ENCODE measurements at places on chromosomes 12 and 14.

- peak; percentile 73 for DNase-seq
Measured at GRCh38 chr14:99272899-99273765, 1.1 kb upstream of the BCL11B start.

DNA sequence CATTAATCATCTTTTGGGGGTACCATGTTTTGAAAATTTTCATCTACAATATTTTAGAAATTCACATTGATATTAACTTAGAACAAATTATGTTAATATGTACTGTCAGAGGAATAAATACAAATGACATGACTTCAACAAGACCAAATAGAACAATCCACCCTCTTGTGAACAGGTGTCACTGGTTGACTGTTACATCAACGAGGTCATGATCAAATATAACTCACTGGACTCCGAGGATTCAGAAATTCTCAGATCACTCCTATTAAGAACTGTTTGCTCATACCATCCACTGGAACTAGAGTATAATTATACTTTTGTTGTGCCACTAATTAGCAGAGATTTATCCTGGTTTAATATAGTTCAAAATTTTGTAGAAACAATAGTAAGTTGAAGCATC, 318.8 kb downstream of the PRKD1 start:
- DNase-seq, result no peak

DNA sequence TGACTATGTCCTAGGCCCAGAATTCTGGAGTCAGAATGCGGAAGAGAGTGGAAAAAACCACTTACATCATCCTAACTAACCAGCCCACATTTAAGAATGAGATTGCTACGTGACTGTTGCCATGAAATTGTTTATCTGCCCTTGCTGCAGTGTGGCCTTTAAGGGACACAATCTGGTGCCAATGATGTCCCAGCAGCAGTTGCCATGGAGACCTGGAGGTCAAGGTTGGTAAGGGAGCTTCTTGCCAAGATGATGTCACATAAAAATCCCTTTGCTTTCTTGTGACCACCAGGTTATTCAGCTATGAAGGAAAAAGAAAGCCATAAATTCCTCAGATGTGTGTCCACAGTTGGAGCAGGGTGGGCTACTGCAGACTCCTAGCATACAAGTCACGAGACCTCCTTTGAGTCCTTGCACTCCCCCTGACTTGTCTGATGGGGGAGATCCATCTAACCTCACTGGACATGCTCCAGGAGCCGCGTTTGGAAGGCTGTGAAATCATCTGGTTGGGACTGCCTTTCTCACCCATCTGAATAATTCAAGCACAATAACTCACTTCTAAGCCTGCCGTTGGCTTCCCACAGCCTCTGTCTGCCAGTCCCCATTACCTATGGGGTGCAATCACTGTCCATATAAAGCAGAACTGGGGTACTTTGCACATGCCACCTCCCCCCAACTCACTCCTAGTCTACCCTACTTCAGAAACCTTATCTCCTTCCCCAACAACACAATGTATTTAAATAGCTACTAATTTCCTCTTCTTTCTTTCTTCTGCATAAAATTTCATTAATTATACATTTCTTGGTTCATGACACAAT, 165.6 kb downstream of the ZFP36L1 start:
- no peak for DNase-seq

GRCh38 chr14:23357261-23357660, 4.6 kb upstream of the SLC22A17 start:
- no peak for DNase-seq

DNA sequence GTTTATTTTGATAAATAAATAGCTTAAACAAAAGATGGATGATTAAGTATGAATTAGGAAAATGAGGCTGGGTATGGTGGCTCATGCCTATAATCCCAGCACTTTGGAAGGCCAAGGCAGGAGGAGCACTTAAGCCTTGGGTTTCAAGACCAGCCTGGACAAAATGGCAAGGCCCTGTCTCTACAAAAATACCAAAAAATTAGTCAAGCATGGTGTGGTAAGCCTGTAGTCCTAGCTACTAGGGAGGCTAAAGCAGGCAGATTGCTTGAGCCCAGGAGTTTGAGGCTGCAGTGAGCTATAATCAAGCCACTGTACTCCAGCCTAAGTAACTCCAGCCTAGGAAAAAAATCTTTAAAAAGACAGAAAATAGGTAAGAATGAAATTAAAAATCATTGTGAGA, 96.0 kb downstream of the BCL2L14 start:
- DNase-seq, result no peak

- DNase-seq, result no peak
Measured at GRCh38 chr12:81086342-81086741, 8.5 kb downstream of the ACSS3 start.

GRCh38 chr14:36617824-36618223, 35.4 kb upstream of the NKX2-8 start:
- peak; percentile 38 for DNase-seq

DNA sequence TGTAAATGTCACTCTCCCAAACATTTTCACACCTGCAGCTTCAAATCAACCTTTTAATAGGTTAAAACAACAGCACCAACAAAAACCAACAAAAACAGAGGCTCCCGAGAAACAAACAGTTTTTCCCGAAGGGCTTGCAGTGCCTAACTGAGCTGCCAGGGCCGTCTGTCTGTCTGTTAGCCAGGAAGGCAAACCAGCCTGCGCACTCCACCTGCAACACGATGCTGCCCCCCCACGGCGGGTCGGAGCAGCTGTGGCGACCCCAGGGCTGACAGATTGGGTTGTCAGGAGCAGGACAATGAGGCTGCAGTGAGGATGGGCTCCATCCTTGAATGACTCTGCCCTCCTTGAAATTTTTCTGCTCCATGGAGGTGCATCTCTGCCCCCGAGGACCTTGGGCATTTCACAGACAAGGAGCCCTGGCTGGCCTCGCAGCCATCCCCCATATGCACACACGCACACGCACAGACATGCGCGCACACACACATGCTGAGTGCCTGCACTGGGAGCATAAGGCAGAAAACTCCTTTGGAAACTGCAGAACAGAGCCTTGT, 2.6 kb downstream of the RTL1 start:
- peak; percentile 80 for DNase-seq

DNA sequence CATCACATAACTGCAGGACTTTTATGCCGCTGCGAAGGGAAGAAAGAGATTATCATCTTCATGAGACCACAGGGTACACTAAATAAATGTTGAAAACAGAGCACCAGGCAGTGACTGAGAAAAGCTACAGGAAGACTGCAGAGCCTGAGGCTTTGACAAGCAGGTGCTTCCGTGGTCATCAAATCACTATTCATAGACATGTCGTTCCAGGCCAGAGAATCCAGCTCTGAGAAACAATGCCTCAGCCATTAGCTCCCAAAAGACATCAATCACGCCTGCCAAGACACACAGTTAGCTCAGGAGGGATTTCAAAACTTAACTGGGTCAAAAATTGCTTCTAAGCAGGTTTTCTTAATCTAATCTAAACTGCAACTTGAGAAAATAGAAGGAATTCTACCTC, 47.2 kb upstream of the GARIN6 start:
- no peak for DNase-seq

- no peak for DNase-seq
Measured at GRCh38 chr12:90978117-90978770, 23.3 kb upstream of the CCER1 start.
